ENCODE measurements at places on chromosomes 2 and 18. TPM values are rescaled to one million over a fixed set of nuclear protein-coding genes. Genes with fewer than 3 reads are reported as not detected.

IL1R2 gene
- total RNA-seq: 0.37 TPM

CTNNA2 gene
- total RNA-seq: 14.0 TPM

CCDC148 gene
- total RNA-seq: 5.3 TPM

PXDN gene
- 256 TPM for total RNA-seq

CSRNP3 gene
- total RNA-seq: 34.1 TPM

PROKR1 gene
- total RNA-seq: 0.69 TPM

FIGLA gene
- not detected for total RNA-seq

MAP2 gene
- 13.5 TPM for total RNA-seq

- DNase-seq: no peak
Observed at GRCh38 chr18:24656050-24656449, 195.6 kb downstream of the HRH4 start.

DNA sequence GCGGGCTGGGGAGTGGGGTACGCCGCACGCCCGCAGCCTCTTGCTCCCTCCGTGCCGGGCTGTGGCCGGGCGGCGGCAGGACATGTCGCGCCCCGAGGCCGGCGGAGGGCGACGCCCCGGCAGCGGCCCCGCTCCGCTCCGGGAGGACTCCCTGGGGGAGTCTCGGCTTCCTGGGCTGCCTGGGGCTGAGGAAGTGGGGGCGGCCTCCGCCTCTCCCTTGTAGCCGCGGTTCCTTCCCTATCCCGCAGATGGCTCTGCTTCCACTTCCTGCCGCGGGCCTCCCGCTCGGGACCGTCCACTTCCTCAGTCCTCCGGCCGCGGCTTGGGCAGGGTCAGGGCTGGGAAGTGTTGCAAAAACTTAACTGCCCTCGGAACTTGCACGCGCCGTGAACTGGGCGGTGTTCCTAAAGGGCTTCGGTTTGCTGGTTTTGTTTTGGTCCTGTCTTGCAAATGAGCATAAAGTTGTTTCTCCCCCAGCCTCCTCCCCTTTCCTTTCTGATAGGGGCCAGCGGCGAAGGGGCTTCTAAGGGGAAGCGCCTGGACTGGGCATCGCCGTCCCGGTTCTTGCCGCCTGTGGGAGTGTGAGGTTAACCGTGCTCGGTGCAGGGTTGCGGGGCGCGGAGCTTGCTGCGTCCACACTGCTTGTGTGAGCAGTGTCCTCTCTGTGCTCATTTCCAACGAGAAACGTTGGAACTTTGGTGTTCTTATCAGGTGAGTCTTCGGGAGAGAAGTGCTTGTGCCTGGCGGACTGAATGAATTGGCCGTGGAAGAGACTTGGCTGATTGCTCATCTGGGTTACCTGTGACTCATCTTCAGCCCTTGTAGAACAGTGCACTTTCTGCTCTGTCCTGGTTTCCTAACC is 600 bp downstream of the RALB start:
- no peak for DNase-seq

DNA sequence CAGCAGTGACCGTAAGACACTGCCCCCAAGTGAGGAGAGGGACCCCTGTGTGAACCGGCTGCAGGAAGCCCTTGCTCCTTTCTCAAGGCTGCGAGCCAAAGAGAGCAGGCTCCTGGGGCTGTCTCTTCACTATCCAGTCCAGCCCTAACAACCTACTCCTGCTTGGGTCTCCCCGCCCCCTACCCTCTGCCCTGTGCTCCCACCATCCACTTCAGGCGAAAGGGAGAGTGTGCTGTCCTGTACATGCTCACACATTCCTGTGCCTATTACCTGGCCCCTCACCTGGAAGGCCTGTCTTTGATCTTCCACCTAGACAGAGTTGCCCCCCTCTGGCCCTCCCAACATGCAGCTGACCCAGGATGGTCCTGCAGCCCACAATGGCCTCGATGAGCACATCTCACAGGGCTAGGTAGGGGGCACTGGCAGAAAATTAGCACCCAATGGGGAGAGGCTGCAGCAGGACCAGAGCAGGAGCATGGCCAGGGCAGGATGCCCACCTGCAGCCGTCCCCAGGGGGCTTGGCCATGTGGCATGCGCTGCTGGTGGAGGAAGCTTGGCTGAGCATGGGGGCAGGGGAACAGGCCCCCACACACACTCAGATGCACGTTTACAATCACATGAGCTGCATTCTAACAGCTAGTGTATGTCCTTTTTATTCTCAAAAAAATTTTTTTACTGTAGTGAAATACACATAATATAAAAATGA is 93.5 kb downstream of the POLR1A start:
- DNase-seq: no peak

DNA sequence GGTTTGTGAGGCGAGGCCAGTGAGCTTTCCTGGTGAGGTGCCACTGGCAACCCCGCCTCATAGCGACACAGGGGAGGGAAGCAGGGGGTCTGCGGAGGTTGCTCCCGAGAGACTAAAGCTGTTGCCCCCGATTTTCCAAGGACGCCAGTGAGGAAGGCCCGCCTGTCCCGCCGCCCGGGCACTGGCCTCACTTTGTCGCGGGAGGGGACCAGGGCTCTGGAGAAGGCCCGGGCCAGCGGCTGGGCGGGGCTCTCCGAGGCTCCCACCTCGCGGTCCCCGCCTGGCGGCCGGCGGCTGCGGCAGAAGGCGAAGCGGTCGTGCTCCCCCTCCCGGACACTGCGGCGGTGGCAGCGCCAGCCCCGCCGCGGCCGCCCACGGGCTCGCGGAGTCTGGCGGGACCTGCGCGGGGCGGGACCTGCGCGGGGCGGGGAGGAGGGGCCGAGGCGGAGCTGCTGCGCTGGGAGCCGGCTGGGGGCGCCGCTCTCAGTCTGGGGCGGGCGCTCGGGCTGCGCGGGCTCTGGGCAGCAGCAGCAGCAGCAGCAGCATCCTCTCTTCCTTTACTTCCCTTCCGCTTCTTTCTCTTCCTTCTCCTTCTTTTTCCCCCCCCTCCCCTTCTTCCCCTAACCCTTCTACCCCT is at the start of gene MAP2:
Gene MAP2, plus strand, starts transcription at position 486 of the 637 bp plus-strand sequence. CDS start 229,124 bp downstream, outside the sequence.
- DNase-seq: peak; percentile 49

DNA sequence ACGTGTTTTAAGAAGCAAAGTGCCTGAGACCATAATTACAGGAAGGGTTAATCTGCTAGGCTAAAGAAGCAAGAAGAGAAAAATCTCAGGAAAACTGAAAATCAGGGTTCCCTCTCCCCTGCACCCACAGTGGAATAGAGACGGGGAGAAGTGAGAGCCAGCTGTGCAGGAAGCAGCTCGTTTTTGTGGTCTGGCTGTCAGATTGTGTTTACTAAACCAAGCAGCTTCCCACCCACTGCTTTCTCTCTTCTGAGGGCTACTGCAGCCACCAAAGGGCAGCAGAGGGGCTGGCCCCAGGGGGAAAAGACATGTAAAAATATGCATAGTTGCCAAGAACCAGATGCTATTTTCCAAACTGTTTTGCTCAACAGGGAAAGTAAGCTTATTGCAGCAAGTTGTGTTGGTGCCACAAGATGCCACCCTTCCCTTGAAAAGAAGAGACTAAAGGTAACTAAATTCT is 72.6 kb upstream of the THUMPD2 start:
- no peak for DNase-seq

DNA sequence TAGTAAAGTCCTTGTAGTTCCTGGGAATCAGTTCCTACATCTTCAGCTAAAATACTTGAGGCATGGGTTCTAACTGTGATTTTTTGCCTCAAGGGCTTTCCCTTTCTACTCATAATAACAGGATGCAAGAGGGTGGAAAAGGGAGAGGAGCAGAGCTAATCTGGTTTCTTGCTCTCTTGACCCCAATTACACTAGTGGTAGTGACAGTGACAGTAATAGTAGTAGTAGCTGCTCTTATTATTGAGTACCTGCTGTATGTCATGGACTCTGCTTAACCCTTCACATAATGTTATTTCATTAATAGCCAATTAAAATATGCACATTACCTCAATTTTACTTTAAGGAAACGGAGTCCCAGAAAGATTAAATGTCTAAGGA is 214.8 kb upstream of the HNRNPA3 start:
- no peak for DNase-seq

- no peak for DNase-seq
Observed at GRCh38 chr2:235106874-235107639, 155.2 kb downstream of the SH3BP4 start.

DNA sequence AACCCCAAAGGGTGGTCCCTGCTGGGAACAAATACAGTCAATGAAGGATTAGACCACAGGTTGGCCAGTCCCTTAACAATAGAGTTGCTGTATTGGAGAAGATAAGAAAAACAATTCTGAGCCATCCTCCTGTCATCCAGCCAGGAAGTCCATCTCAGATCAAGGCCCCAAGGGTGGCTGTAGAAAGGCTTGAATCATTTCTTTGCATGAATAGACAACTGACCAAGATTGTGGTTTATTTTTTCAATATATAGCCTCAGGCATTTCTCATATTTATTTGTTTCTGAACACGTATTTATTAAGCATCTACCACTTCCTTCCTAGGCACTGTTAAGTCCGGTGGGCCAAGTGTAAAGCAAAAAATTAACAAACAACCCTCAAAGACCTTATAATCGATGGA is 274.4 kb upstream of the SLC14A2 start:
- DNase-seq: no peak

- no peak for DNase-seq
Observed at GRCh38 chr18:63848159-63848558, 39.3 kb upstream of the SERPINB2 start.

- no peak for DNase-seq
Observed at GRCh38 chr2:46171411-46171953, 125.7 kb upstream of the EPAS1 start.

GRCh38 chr2:190511104-190511503 is 23.4 kb downstream of the NEMP2 start:
- no peak for DNase-seq

DNA sequence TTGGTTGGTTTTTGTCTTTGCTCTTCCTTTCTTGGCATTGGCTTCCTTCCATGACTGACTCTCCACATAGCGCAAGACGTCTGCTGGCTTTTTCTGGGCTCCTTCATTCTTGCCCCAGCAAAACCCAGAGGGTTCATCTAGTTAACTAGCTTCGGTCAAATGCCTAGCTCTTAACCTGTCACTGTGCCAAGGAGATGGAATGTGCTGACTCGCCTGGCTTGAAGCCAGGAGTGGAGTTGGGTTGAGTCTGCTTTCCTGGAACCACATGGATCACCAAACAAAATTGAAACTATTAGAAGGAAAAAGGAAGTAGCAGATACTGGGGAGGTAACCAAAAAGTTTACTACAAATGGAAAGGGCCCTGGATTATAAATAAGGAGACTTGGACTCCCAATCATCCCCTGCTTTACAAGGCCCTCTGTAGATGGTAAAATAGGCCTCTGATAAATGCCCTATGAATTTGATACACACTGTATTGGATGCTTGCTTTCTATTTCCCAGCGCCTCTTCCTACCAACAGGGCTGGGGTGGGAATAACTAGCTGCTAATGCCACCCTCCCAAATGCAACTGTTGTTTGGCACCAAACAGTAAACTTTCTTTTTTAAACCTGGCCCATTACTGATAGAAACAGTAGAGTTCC is 11.3 kb downstream of the MALT1 start:
- DNase-seq: peak; percentile 56

DNA sequence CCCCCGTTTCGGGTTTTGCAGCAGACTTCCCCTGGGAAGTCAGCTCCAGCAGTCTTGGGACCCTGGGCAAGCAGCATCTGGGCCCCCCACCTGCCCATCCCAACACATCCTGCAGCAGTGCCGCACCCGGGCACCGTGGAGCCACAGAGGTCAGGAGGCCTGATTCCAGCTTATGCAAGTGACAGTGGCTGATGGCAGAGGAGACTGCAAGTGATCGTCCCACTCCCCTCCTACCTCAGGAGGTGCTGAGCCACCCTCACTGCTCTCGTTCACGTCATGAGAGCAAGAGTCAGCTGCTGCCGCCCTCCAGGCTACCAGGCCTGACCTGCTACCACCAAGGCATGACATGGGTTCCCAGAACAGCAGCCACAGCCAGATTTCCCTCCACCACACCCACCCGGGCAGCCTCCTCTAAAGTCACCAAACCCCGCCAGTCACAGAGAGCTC is 18.2 kb downstream of the COX7A2L start:
- no peak for DNase-seq

GRCh38 chr18:44725300-44726058 is 44.8 kb downstream of the SETBP1 start:
- DNase-seq: no peak

DNA sequence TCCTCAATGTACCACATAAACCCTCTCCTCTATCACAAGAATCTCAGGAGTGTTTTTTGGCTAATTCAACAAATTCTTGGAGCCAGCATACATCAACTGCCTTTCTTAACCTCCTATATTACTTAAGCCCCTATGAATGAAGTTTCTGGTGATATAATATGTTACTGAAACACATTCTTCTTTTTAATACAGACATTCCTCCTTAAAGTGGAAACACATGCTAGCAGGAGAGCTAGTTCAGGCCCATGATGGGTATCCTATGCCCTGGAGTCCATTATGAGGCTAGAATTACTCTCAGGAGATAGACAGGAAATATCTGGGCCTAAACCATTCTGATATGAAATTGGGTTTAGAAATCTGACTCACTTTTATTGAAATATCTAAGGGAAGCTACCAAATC is 26.6 kb upstream of the RMDN2 start:
- DNase-seq: no peak

DNA sequence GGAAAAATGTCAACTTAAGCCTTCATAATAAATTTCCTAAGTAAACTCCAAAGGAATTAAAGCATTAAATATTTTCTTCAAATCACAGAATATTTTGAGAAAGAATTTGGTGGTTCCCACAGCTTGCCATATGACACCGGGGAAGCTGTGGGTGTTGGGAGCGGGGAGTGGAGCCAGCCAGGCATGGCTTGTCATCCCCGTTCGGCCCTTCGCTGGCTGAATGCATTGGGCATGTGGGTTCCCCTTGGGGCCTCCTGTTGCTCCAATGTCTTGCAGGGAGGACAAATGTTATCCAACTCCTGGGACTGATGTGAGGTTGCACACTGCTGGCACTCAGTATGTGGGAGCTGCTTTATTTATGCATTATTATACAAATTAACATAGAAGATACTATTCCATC is 18.6 kb downstream of the NGEF start:
- DNase-seq: no peak

DNA sequence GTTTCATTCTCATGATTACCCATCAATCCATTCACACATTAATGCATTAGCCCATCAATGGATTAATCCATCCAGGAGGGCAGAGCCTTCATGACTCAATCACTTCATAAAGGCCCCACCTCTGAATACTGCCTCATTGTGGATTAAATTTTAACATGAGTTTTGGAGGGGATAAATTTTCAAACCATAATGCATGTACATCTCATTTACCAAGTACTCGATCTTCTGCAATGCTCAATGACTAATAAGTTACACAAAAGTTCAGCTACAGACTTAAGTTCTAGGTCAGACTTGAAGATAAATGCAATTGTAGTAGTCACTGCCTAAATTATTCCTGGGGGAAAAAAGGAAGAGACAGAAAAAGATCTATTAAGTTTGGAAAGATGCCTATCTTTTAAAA is 120.0 kb upstream of the OSR1 start:
- no peak for DNase-seq

GRCh38 chr2:197248623-197249022 is 62.0 kb downstream of the ANKRD44 start:
- DNase-seq: no peak

GRCh38 chr2:17540093-17540812 is at the start of gene VSNL1:
TSS of gene VSNL1 (plus strand) at chr2:17540696. CDS start at chr2:17592075, 51,379 bp downstream.
- DNase-seq: peak; percentile 93

All from urinary bladder (tissue), 4 donors.